ENCODE measurements at places on chromosomes 5 and 9. TPM values are rescaled to one million over a fixed set of nuclear protein-coding genes. Genes with fewer than 3 reads are reported as not detected.
A peak's percentile ranks its signal among the peaks of the same experiment; 100 is the strongest.

The OR13D1 gene
- total RNA-seq, result not detected

The TNFSF15 gene
- total RNA-seq, result 0.17 TPM

The TRPM6 gene
- total RNA-seq, result 0.99 TPM

DNA sequence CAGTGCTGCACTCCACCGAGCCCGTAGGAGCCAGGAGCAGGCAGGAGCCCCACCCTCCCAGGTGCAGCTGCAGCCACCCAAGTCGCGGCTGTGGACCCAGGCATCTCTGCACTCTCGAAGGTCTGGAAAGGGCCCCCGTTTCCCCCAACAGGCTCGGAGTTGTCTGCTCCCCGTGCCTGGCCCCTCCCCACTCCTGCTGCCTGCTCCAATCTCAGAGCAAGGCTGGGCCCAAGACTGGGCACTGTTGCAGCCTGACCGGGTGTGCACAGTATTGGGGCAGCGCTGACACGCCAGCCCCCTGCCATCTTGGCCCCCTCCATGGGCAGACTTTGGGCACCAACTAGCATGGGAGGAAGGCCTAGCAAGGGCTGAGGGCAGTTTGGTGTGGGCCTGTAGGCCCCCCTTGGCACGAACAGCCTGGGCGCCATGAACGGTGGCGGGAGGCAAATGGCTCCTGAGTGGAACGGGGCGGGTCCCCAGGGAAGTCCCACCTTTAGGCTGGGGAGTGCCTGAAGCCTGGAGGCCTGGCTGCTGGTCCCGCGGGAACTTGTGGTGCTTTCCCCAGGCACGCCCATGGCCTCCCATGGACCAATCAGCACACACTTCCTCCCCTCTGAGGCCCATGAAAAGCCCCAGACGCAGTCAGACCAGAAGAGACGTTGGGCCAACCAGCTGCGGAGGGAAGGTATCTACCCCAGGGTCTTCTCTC is 60.4 kb downstream of the PSAT1 start:
- no peak overlapping the region for H3K4me3 ChIP-seq
- H3K36me3 ChIP-seq, result no peaks in the 10 kb centered on the region
- no peak for DNase-seq
- H3K27me3 ChIP-seq, result no peaks in the 10 kb centered on the region
- H3K27ac ChIP-seq, result no peak overlapping the region
- H3K4me1 ChIP-seq, result no peaks in the 10 kb centered on the region

DNA sequence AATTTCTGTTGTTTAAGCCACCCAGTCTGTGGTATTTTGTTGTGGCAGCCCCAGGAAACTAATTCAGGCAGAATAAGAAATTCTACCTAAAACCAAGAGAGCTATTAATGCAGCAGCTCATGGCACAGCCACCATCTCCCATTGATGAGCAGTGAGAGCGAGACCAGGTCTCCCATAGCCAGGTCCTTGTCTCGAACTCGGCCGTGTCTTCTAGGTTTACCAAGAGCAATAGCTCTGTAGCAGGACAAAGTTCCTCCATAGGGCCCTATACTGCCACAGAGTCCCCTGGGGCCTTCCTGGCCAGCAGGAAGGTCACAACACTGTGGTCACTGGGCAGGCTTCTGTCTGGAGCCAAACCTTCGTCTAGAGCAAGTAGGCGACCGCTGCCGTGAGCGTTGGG is 34.5 kb upstream of the TJP2 start:
- no peak overlapping the region for H3K4me3 ChIP-seq
- H3K27ac ChIP-seq, result no peak overlapping the region
- no peak for DNase-seq
- no peaks in the 10 kb centered on the region for H3K27me3 ChIP-seq
- H3K36me3 ChIP-seq, result peaks cover 2% of the 10 kb centered on the region

DNA sequence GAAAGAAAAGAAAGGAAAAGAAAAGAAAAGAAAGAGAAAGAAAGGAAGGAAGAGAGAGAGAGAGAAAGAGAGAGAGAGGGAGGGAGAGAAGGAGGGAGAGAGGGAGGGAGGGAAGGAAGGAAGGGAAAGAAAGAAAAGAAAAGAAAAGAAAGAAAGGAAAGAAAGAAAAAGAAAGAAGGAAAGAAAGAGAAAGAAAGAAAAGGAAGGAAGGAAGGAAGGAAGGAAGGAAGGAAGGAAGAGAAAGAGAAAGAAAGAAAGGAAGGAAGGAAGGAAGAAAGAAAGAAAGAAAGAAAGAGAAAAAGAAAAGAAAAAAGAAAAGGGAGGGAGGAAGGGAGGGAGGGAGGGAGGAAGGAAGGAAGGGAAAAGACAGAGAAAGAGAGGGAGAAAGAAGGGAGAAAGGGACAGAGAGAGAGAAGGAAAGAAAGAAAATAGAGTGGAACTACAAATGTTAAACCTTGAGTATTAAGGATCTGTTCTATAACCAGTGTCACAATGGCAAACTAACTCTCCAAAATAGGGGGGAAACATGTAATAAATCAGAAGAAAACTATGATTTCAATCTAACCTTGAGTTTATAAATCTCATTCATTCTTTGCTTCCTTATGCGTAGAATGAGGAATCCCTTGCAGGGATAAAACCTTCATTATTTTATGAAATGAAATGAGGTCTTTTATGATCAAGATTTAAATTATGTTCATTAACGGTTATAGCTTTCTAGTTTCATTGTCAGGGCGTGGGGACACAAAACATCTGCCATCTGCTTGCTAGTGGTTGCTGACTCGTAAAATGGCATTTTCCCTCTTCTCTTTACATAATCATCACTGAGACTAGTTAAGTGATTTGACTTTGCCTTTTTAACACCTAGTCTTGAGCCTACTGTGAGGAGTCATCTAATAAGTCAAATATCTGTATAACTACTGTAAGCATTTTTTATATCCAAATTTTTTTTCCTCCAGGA is 40.7 kb upstream of the RAD23B start:
- H3K4me3 ChIP-seq, result no peak overlapping the region
- H3K27ac ChIP-seq, result no peak overlapping the region
- no peaks in the 10 kb centered on the region for H3K36me3 ChIP-seq
- DNase-seq, result no peak
- no peaks in the 10 kb centered on the region for H3K27me3 ChIP-seq

GRCh38 chr5:139678751-139679750 is 30.9 kb downstream of the CXXC5 start:
- H3K27ac ChIP-seq, result no peak overlapping the region
- no peak overlapping the region for H3K4me3 ChIP-seq
- no peak for DNase-seq
- peaks cover 21% of the 10 kb centered on the region for H3K4me1 ChIP-seq
- H3K36me3 ChIP-seq, result peaks cover 2% of the 10 kb centered on the region

- no peaks in the 10 kb centered on the region for H3K36me3 ChIP-seq
- H3K27me3 ChIP-seq, result no peaks in the 10 kb centered on the region
- H3K4me3 ChIP-seq, result no peak overlapping the region
- DNase-seq, result no peak
- H3K4me1 ChIP-seq, result no peaks in the 10 kb centered on the region
Measured at GRCh38 chr9:130780865-130781504, 54.1 kb upstream of the ABL1 start.

- H3K4me1 ChIP-seq, result no peaks in the 10 kb centered on the region
- no peak overlapping the region for H3K4me3 ChIP-seq
- DNase-seq, result no peak
- H3K27ac ChIP-seq, result no peak overlapping the region
Measured at GRCh38 chr9:97440160-97440559, 28.3 kb downstream of the TDRD7 start.

- no peak overlapping the region for H3K4me3 ChIP-seq
- H3K36me3 ChIP-seq, result peaks cover 2% of the 10 kb centered on the region
- no peak overlapping the region for H3K27ac ChIP-seq
- no peak for DNase-seq
- H3K27me3 ChIP-seq, result peaks cover 3% of the 10 kb centered on the region
Measured at GRCh38 chr5:150757087-150757649, 1.6 kb downstream of the DCTN4 start.

GRCh38 chr5:164115420-164115819 is 610.0 kb downstream of the MAT2B start:
- H3K4me1 ChIP-seq, result no peaks in the 10 kb centered on the region
- H3K36me3 ChIP-seq, result no peaks in the 10 kb centered on the region
- H3K27me3 ChIP-seq, result no peaks in the 10 kb centered on the region
- H3K4me3 ChIP-seq, result no peak overlapping the region
- DNase-seq, result no peak

DNA sequence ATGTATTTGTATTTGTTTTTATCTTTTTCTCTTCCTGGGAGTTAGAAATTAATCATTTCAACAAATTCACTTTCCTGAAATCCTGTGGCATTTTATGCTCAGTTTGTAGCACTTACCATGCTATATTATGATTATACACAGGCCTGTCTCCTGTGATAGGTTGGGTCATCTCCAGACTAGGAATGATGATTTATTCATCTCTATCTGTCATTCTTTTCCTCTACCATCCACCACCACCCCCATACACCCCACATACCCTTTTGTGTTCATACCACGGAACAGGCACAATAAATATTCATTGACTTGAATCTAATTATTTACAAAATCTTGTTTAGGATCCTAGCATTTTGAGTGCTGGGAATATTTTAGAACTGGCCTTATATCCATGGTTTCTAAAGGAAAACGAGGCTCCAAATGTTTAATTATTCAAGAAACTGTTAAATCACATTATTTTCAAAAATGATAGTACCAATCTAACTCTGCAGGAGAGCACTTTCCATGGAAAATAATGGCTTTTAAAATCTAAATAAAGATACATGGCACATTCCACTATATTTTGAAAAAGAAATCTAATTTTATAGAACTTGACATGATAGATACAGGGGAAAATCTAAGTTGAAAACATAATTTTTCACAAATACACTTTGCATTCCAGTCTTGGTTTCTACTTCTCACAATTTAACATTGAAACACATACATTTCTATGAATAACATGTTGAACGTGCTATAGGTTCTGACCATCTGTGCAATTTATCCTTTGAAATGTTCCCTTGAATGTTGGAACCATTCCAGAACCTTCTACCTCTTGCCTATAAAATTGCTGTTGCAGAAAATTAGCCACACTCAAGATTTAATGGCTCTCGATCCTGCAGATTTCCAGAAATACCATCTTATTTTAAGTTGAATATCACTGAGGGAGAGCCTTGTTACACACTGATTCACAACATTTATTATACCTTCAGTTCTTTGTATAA is 89.3 kb downstream of the STARD4 start:
- H3K36me3 ChIP-seq, result no peaks in the 10 kb centered on the region
- no peak overlapping the region for H3K4me3 ChIP-seq
- no peaks in the 10 kb centered on the region for H3K27me3 ChIP-seq
- H3K4me1 ChIP-seq, result no peaks in the 10 kb centered on the region
- DNase-seq, result no peak
- H3K27ac ChIP-seq, result no peak overlapping the region

GRCh38 chr5:2737273-2738155 is 14.0 kb downstream of the IRX2 start:
- H3K4me3 ChIP-seq, result no peak overlapping the region
- no peaks in the 10 kb centered on the region for H3K36me3 ChIP-seq
- peaks cover 55% of the 10 kb centered on the region for H3K27me3 ChIP-seq
- no peak overlapping the region for H3K27ac ChIP-seq

DNA sequence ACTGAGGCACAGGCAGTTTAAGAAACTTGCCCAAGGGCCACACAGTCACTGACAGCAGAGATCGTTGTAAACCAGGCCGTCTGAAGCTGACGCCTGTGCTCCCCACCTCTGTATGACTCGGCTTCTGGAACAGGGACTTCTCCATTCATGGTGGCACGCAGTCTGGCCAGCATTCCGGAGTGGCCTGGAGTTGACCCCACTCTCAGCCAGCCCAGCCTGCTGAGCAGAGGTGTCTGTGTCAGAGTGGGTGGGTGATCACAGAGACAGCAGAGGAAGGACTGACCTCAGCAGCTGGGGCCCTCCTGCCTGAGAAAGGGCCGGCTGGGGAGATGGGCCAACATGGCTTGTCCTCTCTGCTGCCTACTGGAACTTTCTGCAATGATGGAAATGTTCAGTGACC is 12.6 kb downstream of the LRSAM1 start:
- H3K4me1 ChIP-seq, result no peaks in the 10 kb centered on the region
- no peaks in the 10 kb centered on the region for H3K27me3 ChIP-seq
- DNase-seq, result no peak
- no peak overlapping the region for H3K27ac ChIP-seq

- peak overlapping the region; percentile 87 for H3K4me3 ChIP-seq
- peaks cover 4% of the 10 kb centered on the region for H3K36me3 ChIP-seq
- no peak for DNase-seq
- no peak overlapping the region for H3K27ac ChIP-seq
- H3K27me3 ChIP-seq, result no peaks in the 10 kb centered on the region
Measured at GRCh38 chr5:73564675-73565074, 764 bp downstream of the ANKRA2 start.

Measured in H1 (cell line).